ENCODE measurements at places on chromosomes 2 and 18.
A peak's percentile ranks its signal among the peaks of the same experiment; 100 is the strongest.

- DNase-seq: no peak
Observed at GRCh38 chr2:241870611-241871537, 1.3 kb downstream of the RTP5 start.

DNA sequence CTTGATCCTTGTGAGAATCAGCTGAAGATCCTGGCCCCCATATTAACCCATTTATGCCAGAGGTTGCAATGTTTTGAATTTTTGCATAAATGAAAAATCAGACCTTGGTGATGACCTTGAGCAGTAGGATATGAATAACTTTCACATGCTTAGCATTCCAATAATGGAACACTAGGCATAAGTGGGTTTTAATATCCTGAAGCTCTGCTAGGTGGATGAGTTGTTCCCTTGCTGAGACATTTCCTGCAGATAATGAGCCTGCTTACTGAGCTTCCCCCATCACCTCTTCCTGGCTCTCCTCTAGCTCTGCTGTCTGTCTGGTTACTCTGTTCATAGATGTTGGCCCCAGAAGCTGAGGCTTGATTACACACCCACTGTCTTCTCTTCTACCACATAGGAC lies 25.5 kb upstream of the SEC11C start:
- DNase-seq: no peak

GRCh38 chr2:71530211-71530610 lies 76.8 kb downstream of the DYSF start:
- DNase-seq: no peak

GRCh38 chr2:80058562-80058961 lies 246.0 kb downstream of the LRRTM1 start:
- no peak for DNase-seq

GRCh38 chr18:10184776-10185175 lies 269.7 kb upstream of the APCDD1 start:
- no peak for DNase-seq

- DNase-seq: peak; percentile 51
Observed at GRCh38 chr18:23573626-23574431, 12.5 kb downstream of the NPC1 start.

DNA sequence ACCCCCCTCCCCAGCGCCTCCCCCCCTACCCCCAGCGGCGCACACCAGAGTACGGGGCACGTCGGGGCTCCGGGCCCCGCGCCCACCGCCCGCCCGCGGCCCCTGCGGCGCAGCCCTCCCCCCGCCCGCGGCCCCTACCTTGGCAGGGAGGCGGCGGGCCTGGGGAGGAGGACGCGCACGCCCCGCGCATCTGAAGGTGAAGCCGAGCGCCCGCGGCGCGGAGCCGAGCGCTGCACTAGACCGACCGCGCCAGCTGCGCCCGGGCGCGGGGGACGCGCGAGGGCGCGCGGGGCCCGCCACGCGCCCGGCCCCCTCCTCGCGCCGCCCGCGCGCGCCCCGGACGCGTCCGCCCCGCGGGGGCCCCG lies at the start of gene ZNF516:
Gene ZNF516 (minus strand): TSS at position 237 of the 365 bp plus-strand sequence. CDS start 52,188 bp downstream, outside the sequence.
- peak; percentile 66 for DNase-seq

DNA sequence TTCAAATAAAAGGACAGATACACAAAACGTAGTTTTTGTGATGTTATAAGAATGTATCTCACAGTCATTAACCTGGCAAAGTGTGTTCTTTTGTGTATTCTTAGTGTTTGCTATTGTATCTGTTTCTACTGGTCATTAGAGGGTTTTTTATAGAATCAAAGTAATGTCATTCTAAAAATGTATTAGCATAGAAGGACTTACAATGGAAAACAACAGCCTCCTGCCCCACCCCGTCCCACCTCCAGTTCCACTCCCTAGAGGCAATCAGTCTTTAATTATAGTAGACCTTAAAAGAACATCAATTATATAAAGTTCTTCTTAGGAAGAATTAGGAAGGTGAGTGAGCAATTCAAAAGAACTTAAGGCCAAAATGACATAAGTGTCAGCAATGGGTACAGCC lies 13.8 kb downstream of the DNAJC27 start:
- DNase-seq: no peak

- DNase-seq: no peak
Observed at GRCh38 chr18:62069556-62069955, 117.3 kb downstream of the PIGN start.

DNA sequence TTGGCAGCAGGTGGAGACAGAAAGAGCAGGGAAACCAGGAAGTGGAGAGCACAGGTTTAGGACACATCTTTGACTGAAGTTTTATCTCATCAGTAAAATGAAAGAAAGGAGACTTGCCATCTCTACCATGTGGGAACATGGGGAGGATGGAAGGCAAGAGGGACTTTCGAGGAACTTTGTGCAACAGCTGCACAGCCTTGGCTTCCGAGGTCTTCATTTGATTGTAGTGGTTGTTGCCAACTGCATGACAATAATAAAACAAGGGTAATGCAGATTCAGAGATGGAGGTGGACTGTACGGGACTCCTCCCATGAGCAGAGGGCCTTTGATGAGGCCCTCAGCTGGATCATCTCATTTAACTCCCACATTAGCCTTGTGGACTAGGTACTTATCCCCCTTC lies 49.3 kb upstream of the FZD7 start:
- DNase-seq: no peak

DNA sequence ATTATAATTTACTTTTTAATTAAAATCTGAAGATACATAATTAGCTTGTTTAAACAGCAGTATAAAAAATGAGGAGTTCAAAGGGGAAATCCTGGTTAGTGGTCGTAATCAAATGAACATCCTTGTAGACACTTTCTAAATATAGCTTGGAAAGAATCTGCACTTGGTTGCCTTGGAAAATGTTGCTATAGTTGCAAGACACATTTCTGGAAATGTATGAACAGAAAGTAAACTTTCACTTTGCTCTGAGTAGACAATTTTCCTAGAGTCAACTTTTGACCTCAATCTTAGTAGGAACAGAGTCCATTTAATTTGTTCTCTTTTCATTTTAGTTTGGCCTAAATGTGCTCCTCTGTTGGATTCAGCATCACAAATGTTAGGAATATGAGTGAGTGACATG lies 38.3 kb downstream of the GCA start:
- no peak for DNase-seq

DNA sequence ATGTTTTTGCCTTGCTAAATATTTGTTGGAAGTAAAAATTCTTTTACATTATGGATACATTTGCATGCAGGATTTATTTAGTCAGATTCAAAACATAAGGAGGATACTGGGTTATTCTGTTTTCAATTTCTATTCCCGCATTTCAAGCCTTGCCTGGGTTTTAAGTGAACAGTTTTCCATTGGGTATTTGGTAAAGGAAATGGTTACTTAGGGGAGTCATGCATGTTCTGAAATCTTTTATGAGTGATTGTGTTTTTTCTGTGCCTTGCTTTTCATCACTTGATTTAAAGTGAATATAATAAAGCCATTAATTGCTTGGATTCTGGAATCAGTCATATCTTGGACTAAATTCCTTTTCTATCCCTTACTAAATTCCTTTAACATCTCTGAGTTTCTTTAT lies 12.0 kb upstream of the SP9 start:
- DNase-seq: no peak

DNA sequence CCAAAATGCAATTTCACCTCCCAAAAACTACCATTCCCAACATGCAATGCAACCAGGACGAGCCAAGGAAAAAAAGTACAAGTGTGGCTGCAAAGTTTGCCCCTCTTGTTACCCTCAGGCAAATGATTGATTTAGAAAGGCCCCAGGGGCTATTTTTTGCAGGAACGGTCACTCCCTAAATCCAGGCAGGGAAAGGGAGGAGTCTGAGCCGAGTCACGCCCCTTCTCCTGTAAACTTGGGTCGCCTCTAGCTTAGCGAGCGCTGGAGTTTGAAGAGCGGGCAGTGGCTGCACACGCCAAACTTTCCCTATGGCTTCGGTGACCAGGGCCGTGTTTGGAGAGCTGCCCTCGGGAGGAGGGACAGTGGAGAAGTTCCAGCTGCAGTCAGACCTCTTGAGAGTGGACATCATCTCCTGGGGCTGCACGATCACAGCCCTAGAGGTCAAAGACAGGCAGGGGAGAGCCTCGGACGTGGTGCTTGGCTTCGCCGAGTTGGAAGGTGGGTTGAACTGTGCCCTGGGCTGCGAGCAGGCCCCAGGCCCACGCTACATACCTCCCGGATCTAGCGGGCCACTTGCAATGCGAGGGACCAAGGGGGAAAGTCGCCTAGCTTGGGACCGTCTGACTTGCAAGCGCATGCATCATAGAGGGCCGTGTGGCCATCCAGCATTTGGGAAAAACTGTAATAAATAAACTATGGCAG lies at the start of gene GALM:
Gene GALM (plus strand): TSS at position 261 of the 702 bp plus-strand sequence. CDS start 48 bp downstream, at position 309.
- DNase-seq: peak; percentile 38

GRCh38 chr2:215271446-215271845 lies 40.4 kb upstream of the ATIC start:
- DNase-seq: no peak

DNA sequence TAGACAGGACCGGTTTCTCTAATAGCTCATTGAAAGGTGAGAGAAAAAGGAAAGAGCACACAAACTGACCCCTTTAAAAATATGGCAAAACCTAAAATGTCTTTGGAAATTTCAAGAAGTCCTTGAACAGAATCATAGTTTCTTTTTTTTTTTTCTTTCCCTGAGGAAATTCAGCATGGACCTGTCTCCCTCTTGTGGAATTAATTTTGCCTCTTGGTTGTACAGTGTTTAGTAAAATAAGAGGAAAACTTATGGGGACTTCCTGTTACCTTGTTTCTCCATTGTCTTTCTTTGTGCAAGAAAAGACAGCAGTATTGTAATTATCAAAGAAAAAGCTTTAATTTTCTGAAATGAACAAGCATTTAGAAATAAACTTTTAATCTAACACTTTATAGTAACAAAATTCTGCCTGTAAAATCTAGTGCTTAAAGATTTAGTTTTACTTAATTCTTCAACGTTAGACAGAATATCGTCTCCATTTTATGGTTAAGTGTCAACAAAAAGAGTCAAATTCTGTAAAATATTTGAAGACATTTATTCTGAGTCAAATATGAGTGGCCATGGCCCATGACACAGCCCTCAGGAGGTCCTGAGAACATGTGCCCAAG lies 176.3 kb upstream of the NABP1 start:
- DNase-seq: no peak

DNA sequence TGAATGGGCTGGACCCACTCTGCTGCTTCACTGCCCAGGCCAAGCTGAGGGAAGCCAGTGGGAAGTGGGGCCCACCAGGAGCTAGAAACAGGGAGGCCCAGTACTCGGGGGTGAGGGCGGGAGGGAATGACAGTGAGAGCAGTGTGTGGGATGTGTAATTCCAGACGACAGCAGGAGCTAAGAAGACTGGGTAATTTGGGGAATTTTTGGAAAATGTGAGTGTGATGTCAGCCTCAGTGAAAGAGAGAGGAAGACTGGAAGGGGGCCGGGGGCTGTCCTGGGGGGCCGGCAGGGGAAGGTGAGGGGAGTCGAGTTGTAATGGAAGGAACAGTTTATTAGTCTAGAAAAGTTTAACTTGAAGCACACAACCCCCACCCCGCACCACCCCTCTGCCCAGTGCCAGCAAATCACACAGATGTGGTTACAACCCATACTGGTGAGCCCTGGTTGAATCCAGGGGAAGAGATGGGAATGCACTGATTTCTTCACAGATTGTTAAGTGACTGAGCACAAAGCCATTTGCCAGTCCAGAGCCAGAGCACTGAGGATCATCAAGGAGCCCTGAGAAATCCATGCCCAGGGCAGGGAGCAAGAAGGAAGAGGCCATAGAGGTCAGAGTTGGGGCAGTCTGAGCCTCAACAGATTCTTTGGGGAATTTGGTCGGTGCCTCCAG lies 76.7 kb upstream of the PKDCC start:
- no peak for DNase-seq

GRCh38 chr2:134882773-134883172 lies 35.8 kb upstream of the CCNT2 start:
- DNase-seq: no peak

DNA sequence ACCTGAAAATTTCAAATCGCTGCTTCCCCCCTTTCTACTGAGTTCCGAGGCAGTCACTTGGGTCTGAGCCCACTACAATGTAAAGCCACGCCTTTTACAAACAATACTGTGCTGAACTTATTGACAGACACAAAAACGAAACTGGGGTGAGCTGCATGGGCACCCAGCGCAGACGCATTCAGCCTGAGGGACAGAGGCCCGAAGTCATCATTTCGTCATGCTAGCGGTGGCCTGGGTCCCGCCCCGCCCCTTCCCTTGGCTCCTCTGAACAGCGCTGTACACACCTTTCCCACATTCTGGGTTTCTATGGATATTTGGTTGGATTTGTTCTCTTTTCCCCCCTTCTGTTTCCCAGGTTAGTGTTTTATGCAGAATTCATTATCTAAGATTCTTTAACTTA lies 71.7 kb downstream of the EIPR1 start:
- no peak for DNase-seq

DNA sequence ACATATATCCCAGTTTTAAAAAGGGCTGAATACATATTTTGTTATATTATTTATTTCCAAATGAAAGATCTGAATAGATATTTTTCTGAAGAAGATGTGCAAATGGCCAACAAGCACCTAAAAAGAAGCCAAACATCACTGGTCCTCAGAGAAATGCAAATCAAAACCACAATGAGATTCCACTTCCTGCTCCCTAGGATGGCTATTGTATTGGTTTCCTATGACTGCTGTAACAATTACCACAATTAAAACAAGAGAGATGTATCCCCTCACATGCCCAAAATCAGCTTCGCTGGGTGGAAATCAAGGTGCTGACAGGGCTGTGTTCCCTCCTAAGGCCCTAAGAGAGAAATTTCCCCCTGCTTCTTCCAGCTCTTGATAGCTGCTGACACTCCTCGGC lies 23.2 kb downstream of the ABCB11 start:
- no peak for DNase-seq

- DNase-seq: peak; percentile 56
Observed at GRCh38 chr2:157468931-157469708, 25.2 kb upstream of the CYTIP start.

DNA sequence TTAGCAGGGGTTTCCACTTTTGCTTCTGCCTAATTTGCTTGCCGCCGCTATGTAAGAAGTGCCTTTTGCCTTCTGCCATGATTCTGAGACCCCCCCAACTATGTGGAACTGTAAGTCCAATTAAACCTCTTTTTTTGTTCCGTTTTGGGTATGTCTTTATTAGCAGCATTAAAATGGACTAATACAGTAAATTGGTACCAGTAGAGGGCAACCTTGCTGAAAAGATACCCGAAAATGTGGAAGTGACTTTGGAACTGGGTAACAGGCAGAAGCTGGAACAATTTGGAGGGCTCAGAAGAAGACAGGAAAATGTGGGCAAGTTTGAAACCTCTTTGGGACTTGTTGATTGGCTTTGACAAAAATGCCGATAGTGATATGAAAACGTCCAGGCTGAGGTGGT lies 216.1 kb upstream of the FSIP2 start:
- DNase-seq: no peak

- no peak for DNase-seq
Observed at GRCh38 chr18:80044072-80044471, 9.8 kb downstream of the RBFA start.

- DNase-seq: no peak
Observed at GRCh38 chr2:28398101-28398834, 5.6 kb downstream of the FOSL2 start.

DNA sequence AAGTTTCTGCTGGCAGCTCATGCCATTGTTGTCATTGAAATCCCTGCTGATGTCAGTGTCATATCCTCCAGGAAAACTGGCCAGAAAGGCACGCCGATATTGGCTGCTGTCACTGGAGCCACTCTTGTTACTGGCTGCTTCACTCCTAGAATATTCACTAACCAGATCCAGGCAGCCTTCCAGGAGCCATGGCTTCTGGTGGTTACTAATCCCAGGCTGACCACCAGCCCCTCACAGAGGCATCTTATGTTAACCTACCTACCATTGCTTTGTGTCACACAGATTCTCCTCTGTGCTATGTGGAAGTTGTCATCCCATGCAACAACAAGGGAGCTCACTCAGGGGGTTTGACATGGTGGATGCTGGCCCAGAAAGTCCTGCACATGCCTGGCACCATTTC lies 27.0 kb upstream of the MTX2 start:
- no peak for DNase-seq

Data from GM20000 (cell line).